ENCODE measurements at places on chromosomes 3 and 15.

GRCh38 chr3:13615019-13615528, 66.1 kb downstream of the FBLN2 start:
- no peak for DNase-seq

- no peak for DNase-seq
Measured at GRCh38 chr15:77748078-77749064, 115.7 kb upstream of the LINGO1 start.

DNA sequence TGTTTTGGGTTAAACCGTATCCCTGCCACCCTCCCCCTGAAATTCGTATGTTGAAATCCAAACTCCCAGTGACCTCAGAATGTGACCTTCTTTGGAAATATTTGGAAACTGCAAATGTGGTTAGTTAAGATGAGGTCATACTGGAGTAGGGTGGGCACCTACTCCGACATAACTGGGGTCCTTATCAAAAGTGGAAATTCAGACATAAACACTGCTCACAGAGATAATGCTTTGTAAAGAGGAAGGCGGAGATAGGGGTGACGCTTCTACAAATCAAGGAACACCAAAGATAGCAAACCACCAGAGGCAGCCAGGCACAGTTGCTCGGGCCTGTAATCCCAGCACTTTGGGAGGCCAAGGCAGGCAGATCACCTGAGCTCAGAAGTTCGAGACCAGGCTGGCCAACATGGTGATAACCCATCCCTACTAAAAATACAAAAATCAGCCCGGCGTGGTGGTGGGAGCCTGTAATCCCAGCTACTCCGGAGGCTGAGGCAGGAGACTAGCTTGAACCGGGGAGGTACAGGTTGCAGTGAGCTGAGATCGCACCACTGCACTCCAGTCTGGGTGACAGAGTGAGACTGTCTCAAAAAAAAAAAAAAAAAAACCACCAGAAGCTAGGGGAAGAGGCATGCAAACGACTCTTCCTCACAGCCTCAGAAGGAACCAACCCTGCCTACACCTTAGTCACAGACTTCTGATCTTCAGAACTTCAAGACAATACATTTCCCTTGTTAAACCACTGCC, 51.1 kb upstream of the CHD2 start:
- no peak for DNase-seq

GRCh38 chr3:171453180-171453886, 6.9 kb downstream of the TNIK start:
- DNase-seq, result peak; percentile 14

GRCh38 chr3:106985721-106986120, 391.5 kb upstream of the CCDC54 start:
- no peak for DNase-seq

- no peak for DNase-seq
Measured at GRCh38 chr15:50808728-50809127, 43.2 kb upstream of the SPPL2A start.

- no peak for DNase-seq
Measured at GRCh38 chr3:144590854-144591253, 619.2 kb downstream of the DIPK2A start.

DNA sequence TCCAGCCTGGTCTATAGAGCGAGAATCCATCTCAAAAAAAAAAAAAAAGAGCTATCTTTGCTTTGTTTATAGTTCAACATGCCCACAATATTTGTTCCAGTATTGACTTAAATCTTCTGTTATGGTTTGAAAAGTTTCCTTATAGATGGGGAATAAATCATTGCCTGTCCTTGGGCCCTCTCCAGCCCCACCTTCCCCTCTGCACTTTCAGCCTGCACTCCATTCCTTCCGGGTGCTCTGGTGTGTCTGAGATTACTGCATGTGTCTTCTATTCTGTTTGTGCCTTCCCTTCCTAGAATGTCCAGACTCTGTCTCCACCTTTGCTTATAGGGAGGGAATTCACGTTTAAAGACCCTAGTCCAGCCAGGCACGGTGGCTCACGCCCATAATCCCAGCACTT, 25.2 kb upstream of the GPX1 start:
- DNase-seq, result no peak

GRCh38 chr3:8972639-8973038, 9.4 kb upstream of the RAD18 start:
- peak; percentile 64 for DNase-seq

DNA sequence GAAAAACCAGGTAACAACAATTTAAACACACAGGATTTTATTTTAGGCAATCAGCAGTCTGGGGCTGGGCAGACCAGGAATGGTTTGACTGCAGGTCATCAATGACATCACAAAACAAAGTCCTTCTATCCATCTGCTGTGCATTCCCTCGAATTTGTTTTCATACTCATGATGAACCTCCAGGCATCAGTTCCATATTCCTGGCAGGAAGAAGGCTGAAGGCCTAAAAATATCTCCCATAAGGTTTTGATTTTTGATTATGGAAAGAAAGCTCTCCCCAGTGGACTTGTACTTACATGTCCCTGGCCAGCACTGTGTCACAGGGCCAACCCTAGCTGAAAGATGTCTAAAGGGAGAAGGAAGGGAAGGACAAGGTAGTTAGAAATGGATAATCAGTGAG, 107.4 kb downstream of the PEAK1 start:
- DNase-seq, result no peak

DNA sequence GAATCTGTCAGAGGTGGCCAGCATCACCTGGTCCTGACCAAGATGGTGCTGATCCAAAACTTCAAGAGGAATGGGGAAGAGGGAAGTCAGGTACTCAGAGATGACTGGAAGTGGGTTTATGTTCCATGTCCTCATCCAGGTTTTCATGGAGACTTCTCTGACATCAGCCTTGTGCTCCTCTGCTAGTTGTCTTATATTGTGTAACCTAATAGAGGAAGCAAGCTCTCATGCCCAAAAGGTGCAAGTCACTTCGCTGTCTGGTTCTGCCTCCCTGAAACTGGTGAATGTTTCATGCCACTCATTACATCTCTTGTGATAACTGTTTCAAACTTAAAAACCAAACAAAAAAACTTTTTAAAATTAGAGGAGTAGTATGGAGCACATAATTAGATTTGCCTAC, 127.2 kb upstream of the MANF start:
- no peak for DNase-seq

GRCh38 chr15:81023483-81024264, 23.0 kb downstream of the TLNRD1 start:
- no peak for DNase-seq

DNA sequence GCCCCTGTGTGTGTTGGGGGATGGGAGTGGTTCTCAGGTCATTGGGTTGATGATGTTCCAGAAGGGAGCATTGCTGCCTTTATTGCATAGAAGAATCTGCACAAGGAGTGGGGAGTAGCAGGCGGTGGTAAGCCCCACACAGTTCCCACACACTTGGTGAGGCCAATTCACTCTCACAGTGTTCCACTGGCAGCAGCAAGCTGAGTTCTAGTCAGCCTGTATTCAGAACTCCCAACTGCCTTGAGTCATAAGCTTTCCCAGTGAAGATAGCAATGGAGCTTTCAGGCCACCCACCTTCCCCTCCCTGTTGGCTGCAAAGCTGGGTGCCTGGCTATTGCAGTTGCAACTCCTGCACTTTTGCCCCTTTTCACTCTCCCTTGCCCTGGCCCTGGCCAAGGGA, 181.1 kb upstream of the RBMS3 start:
- no peak for DNase-seq

DNA sequence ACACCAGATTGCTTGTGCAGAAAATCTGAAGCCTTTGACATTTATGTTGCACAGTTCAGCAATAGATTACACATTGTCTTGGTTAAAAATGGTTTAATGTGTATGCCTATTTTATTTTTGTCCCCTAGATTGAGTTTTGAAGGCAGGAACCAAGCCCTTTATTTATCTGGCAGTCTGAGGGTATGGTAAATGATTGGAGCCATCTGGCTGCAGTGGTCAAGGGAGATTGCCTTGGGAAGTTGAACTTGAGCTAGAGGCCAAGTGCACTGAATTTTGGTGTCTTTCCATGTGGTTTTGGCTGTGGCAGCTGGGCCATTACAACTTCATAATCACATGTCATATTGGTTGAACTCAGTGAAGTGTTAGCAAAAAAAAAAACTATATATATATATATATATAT, 248.7 kb upstream of the C2CD4B start:
- DNase-seq, result no peak

- no peak for DNase-seq
Measured at GRCh38 chr3:149085828-149086231, 503 bp downstream of the HLTF start.

GRCh38 chr3:175422744-175423143, 563.6 kb downstream of the NAALADL2 start:
- DNase-seq, result no peak

DNA sequence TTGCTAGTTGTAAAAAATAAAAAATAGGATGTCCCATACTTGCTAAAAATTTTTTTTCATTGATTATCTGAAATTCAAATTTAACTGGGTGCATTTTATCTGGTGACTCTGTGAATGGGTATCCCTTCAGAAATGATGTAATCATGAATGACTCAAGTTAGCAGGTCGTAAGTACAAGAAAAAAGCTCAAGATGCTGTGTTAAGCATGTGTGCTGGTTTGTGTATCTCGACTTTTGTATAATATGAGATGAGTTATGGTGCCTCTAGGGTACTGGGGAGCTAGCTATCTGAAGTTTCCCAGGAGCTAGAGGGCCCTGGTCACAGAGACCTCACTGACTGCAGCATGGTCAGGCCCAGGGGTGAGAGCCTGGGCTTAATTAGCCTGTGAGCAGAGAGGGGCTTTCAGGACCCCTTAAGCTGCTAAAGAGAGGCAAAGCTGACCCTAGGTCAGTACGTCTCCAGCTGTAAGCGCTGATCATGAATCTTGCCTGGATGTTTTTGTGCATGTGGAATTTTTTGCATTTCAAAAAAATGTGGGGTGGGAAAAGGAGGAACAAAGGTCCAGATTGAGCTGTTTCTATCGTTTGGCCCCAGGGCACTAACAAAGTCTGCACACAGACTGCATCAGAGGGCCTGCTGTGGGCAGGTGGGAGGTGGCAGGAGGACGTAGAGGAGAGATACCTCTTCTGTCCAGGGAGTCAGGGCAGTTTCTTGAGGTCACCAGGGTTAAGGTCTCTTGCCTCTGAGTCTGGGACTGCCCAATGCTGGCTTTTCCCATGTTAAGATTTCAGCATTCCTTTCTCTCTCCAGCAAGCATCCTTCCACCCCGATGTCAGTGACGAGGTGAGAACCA, 233.2 kb upstream of the TPM1 start:
- DNase-seq, result peak; percentile 50

GRCh38 chr3:8987226-8987625, 24.0 kb upstream of the RAD18 start:
- no peak for DNase-seq

- no peak for DNase-seq
Measured at GRCh38 chr3:63303238-63303637, 25.1 kb downstream of the SYNPR start.

DNA sequence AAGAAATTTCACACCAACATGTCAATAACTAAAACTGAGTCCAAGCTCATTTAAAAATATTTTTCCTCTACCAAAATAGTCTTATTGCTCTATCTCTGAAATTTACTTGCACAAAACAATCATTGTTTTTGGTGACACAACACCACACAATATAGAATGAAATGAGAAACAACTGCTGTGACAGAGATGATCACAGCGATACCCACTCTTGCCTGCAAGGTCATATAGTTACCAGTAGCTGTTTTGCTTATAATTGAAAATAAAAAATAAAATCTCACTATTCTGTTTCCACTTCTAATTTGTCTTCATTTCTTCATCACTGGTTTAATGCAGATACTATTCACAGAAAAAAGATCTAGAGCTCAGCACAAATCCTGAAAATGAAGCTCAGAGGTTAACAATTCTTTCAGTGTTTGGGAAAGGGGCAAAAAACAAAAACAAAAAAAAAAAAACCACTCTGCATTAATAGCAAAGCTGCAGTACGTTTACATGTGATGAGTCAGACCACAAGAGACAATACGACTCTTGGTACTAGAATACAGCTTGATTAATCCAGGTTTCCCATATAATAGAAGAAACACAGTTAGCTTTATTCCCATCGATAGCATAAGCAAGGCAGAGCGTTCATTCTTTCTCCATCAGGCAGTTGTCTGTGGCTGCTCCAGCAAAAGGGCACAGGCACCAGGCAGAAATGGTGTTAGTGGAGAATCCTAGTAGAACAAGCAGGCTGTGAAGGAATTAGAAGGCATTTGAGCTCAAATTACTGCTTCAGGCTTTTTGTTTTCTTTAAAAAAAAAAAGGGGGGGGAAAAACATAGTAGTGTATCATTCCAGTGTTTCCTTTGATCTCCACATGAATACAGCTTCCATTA, 773 bp downstream of the ANKRD28 start:
- no peak for DNase-seq

- DNase-seq, result no peak
Measured at GRCh38 chr3:150049317-150049716, 78.6 kb upstream of the PFN2 start.

GRCh38 chr3:14554715-14555114, 14.6 kb upstream of the GRIP2 start:
- DNase-seq, result no peak

- peak; percentile 88 for DNase-seq
Measured at GRCh38 chr3:141331377-141332318, 36.7 kb upstream of the ZBTB38 start.

DNA sequence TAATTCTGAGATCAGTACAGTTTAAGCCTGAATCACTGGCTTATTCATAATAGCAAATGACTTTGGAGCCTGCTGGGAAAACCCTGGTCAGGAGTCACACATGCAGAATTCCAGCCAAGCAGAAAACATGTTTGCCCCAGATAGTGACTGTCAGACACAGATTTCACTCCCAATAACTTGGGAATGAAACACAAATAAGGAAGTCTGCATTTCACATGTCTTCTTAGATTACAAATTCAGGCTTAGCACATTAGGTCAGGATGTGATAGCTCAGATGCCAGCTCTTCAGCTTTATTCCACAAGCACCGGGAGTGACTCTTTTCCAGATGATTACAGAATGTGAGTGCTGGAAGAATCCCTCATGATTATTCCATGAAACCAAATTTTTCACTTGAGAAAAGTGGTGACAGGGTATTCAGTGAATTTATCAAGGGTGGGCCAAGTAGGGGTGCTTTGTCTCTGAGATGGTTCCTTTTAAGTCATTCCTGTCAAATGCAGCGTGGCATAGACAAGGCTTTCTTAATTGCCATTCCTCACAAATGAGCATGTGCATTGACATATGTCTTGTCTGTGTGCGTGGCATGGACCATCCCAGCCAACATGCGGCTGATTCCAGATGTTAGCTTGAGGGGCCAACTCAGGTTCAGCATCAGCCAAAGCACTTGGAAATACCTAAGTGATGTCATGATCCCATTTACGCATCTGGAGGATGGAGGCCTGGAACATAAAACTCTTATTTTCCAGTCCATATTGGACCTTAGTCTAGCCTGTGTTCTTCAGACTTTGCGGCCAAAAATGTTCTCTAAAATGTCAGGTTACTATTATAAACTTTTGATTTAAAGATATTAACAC, 191.0 kb downstream of the EPHB1 start:
- no peak for DNase-seq

DNA sequence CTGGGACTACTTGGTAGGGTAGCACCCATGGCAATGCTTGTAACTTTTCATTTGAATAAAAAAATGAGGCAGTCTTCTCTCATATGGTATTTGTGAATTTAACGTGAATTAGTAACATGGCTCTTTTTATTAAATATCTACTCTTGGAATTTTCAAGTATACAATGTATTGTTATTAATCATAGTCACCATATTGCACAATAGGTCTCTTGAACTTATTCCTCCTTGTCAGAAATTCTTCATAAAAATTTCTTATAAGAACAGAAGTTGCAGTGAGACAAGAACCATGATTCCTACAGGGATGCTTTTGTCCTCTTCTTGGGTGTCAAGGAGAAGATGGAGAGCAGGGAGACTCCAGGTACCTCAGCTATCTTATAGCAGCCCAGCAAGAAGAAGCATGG, 203.8 kb upstream of the FEZF2 start:
- no peak for DNase-seq
